ENCODE measurements at places on chromosomes 1 and 21.

GRCh38 chr1:60436186-60436585 is 362.6 kb upstream of the C1orf87 start:
- DNase-seq, result no peak

GRCh38 chr1:226688808-226689207 is 50.3 kb downstream of the ITPKB start:
- DNase-seq, result peak; percentile 43

DNA sequence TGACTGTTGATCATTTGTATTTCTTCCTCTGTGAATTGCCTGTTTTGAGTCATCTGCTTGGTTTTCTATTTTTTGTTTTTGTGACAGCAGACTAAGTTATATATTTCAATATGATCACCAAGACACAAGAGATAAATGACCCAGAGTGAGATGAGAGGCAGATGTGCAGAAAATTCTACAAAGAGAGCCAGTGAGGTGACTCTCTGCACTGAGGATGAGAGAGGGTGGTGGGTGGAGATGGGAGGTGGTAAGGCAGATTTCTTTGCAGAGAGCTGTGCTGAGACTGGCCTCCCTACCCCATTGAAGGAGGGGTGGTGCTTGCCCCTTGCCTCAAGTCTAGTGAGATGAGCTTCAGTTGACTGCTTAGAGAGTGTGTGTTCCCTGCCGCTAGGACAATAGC is 17.6 kb upstream of the FCAMR start:
- DNase-seq, result no peak

- DNase-seq, result no peak
Measured at GRCh38 chr1:58543260-58543659, 3.3 kb downstream of the OMA1 start.

GRCh38 chr1:65174585-65174984 is 26.6 kb downstream of the AK4 start:
- DNase-seq, result no peak

DNA sequence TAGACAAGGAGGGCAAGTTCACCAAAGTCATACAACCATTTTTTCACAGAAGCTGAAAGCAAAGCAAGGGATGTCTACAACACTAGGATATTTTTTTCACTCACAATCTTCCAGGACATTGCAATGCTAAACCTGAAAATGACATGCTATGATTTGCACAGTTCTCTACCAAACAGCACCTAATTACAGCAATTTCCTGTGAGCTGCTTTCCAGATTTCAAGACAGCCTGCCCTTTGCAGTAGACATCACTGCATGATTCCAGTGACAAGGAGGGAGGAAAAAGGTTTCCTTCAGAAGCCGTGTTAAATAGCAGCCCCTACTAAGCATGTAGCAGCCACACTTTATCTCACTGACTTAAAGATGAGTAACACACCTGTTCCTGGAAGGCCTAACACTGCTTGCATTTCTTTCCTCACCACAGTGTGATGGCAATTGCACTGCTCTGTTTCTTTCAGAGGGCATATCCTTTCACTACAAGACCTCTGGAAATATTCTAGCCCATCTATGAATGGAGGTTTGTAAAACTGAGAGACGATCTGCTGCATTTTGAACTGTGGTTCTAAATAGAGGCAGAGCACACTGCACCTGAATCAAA is 97.1 kb downstream of the DUSP10 start:
- no peak for DNase-seq

- no peak for DNase-seq
Measured at GRCh38 chr1:36217670-36218069, 6.6 kb upstream of the THRAP3 start.

DNA sequence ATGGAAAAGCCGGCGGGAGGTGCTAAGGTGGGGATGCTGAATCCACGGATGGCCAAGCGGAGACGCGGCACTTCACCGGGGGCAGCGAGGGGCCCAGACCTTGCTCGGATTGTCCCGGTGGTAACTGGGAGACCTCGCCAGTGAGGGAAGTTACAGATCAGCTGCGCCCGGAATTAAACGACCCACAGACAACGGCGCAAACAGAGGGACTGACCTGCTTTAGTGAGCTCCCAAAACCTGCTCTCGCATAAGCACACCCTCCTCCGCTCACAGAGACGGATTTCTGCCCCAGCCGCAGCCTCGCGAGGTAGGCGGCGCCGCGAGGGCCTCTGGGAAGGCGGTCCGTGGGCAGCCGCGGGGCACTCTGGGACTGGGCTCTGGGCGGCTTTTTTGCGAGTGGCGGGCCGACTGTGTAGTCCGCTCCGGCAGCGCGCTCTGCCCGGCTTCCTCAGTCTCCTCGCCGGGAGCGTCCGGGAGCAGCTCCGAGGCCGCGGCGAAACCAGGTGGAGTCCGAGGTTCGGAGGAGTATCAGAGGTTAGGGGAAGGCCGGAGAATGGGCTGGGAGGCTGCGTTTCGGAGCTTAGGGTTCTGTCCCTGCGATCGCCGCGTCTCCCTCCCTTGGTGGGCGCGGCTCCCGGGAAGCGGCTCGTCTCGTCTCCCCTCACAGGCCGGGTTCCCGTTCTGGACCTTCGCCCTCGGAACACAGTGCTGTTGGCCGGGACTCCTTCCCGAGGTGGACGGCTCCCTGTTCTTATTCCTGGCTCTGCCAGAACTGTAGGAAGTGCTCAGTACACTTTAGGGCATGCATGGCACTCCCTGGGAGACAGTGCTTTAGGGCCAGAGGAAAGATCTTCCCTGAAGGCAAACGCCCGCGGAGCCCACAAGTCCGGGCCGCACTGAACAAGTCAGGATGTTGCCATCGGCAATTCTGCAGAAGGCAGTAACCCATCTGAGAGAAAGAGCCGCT is at the start of gene EXO5:
TSS of gene EXO5 (plus strand) at position 393 of the 967 bp plus-strand sequence. CDS start 5,778 bp downstream, outside the sequence.
- DNase-seq, result peak; percentile 71

- DNase-seq, result no peak
Measured at GRCh38 chr1:156692441-156692924, 12.9 kb downstream of the CRABP2 start.

- DNase-seq, result no peak
Measured at GRCh38 chr1:4172644-4173599, 272.9 kb upstream of the C1orf174 start.
